ENCODE measurements at places on chromosomes 11 and 22.

- DNase-seq, result no peak
These were observed 14.7 kb downstream of the ATG2A start for GRCh38 chr11:64902102-64902900.

DNA sequence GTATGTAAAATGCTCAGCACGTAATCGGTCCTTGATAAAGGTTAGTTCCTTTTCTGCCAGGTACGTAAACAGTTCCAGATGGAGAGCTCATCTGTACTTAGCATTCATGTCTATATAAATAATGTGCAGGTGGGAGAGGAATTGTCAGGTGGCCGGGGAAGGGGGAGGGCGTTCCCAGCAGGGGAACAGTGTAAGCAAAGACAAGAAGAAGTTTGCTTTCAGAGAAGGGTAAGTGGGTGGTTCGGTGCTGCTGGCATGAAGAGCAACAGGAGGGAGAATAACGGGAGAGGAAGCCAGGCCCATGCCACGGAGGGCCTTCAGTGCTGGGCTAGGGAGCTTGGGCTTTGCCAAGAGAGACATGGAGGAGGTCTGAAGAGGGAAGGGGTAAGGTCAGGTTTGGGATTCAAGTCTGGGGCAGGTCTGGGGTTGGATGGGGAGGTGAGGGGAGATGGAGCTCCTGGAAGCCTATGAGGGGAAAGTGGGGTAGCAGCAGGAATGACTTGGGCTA is 11.4 kb upstream of the WNT11 start:
- no peak for DNase-seq

DNA sequence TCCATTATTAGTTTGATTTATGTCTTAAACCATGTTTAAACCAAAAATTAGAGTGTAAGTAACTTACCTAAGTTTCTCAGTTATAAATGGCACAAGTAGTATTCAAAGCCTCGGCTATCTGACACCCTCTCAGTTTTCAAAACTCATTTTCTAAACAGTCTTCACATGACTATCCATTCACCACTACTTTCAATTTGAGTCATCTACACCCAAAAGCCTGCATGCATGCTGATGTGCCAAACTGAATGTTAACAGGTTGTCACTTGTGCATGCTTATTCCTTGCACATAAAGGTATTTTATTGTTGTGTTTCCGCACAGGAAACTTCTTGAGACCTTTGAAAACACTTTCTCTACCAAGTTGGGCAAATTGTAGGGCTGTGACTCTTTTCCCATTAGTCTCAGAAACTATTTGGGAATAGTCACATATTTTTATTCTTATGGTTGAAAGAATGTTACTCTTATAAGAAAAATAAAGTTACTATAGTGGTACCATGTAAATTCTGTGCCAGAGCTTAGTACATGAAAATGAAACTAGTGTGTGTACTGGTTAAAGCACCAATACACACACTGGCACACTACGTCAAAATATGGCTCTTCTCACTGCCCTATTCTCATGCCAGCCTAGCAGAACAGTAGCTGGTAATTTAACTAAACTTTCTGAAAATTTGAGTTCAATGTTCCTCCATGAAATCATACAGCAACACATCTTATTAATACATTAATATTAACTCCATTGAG is 2.2 kb upstream of the OR51E2 start:
- DNase-seq, result no peak

- DNase-seq, result no peak
These were observed 66.9 kb upstream of the TENM4 start for GRCh38 chr11:79507706-79508105.
